ENCODE measurements at places on chromosomes 5 and 9. TPM values are rescaled to one million over a fixed set of nuclear protein-coding genes. Genes with fewer than 3 reads are reported as not detected.

SLC22A4 gene
- not detected for total RNA-seq

PCDHAC2 gene
- not detected for total RNA-seq

FOXD4L4 gene
- 0.69 TPM for total RNA-seq

OGN gene
- not detected for total RNA-seq

PWWP2A gene
- 40.6 TPM for total RNA-seq

PHF24 gene
- not detected for total RNA-seq

TRAF1 gene
- 181 TPM for total RNA-seq

ALDOB gene
- total RNA-seq: not detected

MCIDAS gene
- not detected for total RNA-seq

COL15A1 gene
- not detected for total RNA-seq

NDUFS4 gene
- total RNA-seq: 23.6 TPM

PCDHB7 gene
- total RNA-seq: not detected

NR5A1 gene
- total RNA-seq: not detected

S1PR3 gene
- total RNA-seq: not detected

OR2K2 gene
- total RNA-seq: not detected

ZDHHC11B gene
- total RNA-seq: 8.1 TPM

HK3 gene
- 3.1 TPM for total RNA-seq

GCNT1 gene
- total RNA-seq: 3.4 TPM

IL9 gene
- not detected for total RNA-seq

ERAP2 gene
- 112 TPM for total RNA-seq

TLE4 gene
- 101 TPM for total RNA-seq

PCDHB11 gene
- not detected for total RNA-seq

EFNA5 gene
- total RNA-seq: not detected

PCDHGB3 gene
- total RNA-seq: 0.50 TPM

LAMC3 gene
- total RNA-seq: 0.32 TPM

WHRN gene
- 8.4 TPM for total RNA-seq

SSNA1 gene
- total RNA-seq: 48.6 TPM

PKD2L2 gene
- not detected for total RNA-seq

COL5A1 gene
- total RNA-seq: 1.5 TPM

SPATA31A5 gene
- not detected for total RNA-seq

TPPP gene
- 0.97 TPM for total RNA-seq

RALGPS1 gene
- 10.3 TPM for total RNA-seq

ANKRD34B gene
- not detected for total RNA-seq

GIN1 gene
- 15.2 TPM for total RNA-seq

PDZD2 gene
- total RNA-seq: 0.64 TPM

PCDHGC5 gene
- not detected for total RNA-seq

PCDHB14 gene
- 0.14 TPM for total RNA-seq

NUTM2G gene
- not detected for total RNA-seq

PRLR gene
- total RNA-seq: not detected

IL13 gene
- not detected for total RNA-seq

ECM2 gene
- total RNA-seq: not detected

LSM11 gene
- total RNA-seq: 4.8 TPM

CARD9 gene
- total RNA-seq: 1.2 TPM

SH3PXD2B gene
- total RNA-seq: 0.38 TPM

MARCOL gene
- not detected for total RNA-seq

SLC46A2 gene
- total RNA-seq: not detected

LCN1 gene
- not detected for total RNA-seq

IRGM gene
- 3.9 TPM for total RNA-seq

CTSL gene
- 71.4 TPM for total RNA-seq
